Activated naive CD8-positive, alpha-beta T cell treated with anti-CD3 and anti-CD28 coated beads for 36 hours (primary cell): ENCODE measurements at places on chromosomes 7 and 10.

DNA sequence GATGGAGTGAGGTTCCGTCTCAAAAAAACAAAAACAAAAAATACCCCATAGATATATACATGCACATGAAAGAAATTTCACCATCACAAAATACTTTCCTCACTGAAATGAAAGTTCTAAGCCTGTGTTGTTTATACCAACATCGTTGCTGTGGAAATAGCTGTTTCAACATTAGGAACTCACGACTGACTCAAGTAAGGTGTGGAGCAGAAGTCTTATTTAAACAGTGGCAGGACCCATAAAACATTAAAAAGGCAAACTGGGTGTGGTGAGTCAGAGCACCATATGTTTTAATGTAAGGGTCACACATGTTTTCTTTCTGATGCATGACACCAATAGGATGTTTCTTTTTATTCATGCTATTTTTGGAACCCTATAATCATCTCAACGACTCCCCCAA, 48.3 kb downstream of the BAIAP2L1 start:
- H3K27ac ChIP-seq = no peak overlapping the region
- no peaks in the 10 kb centered on the region for H3K4me1 ChIP-seq
- DNase-seq = no peak
- no peaks in the 10 kb centered on the region for H3K27me3 ChIP-seq
- H3K36me3 ChIP-seq = no peaks in the 10 kb centered on the region
- H3K4me3 ChIP-seq = no peak overlapping the region

GRCh38 chr7:158410720-158411119, 176.9 kb downstream of the PTPRN2 start:
- no peak overlapping the region for H3K27ac ChIP-seq
- H3K4me1 ChIP-seq = no peaks in the 10 kb centered on the region
- peaks cover 3% of the 10 kb centered on the region for H3K27me3 ChIP-seq
- H3K36me3 ChIP-seq = no peaks in the 10 kb centered on the region
- DNase-seq = no peak

DNA sequence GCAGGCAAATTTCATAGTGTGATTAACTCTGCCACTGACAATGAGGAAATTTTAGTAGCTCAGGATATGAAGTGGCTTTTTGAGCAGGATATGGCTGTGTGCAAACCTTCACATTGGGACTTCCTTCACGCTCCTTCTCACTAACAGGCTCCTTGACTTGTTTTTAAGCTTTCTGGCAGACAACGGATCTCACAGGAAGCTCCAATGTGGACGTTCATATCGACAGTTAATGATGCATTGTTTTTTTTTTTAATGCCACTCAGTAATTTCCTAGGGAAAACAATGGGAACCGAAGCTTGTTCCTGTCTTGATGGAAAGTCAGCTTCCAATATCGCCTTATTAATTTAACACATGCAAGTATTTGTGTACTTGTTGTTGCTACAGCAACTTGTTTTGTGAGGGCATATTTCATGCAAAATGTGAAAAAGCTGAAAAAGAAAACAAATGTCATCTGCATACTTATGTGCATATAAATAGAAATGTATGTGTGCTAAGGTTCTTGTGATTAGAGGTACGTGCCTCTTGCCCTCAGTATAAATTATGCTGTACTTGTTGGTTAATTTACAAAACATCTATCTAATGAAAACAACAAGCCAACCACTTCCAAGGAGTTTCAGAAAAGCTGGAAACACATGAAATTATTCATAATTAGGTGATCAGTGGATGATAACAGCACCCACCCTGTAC, 84.7 kb downstream of the NRP1 start:
- no peak for DNase-seq
- peaks cover 12% of the 10 kb centered on the region for H3K36me3 ChIP-seq
- peak overlapping the region; percentile 29 for H3K4me3 ChIP-seq
- H3K27ac ChIP-seq = peak overlapping the region; percentile 64
- H3K4me1 ChIP-seq = peaks cover 60% of the 10 kb centered on the region

DNA sequence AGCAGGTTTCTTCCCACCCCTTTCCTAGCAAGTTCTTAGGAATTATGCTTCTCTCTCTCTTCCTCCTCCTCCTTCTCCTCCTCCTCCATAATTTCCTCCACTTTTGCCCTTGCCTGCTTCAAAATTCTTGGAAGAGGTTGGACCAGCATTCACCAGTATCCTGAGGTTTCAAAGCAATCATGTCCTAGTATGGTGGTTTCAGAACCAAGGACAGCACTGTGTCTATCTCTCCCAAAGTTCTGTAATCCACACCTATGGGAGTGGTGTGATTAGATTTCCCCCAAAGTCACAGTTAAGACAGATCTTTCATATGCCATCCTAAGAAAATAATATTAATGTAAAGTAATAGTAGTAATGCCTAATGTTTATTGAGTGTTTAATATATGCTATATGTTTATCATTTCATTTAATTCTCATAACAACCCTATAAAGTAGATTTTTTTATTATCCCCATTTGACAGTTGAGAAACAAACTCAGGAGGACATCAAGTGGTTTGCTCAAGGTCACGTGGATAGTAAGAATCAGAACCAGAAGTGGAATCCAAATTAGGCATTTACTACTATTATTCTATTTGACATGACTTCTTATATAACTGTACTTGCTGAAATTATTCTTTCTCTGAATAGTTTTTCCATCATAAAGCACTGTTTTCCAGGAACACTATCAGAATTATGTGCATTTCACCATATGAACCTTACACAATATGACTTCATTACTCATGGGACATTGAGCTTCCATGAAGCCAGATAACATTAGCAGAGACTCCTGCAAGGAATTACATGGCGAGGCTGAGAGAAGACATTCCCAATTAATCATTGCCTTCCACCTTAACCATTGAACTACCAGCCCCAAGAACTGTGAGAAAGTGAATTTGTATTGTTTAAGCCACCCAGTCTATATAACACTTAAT, 91.4 kb downstream of the IPMK start:
- H3K4me1 ChIP-seq = no peaks in the 10 kb centered on the region
- H3K27me3 ChIP-seq = peaks cover 7% of the 10 kb centered on the region
- DNase-seq = no peak
